ENCODE measurements at places on chromosomes 4 and X. TPM values are rescaled to one million over a fixed set of nuclear protein-coding genes. Genes with fewer than 3 reads are reported as not detected.

SULT1B1 gene
- 0.98 TPM for total RNA-seq

ZC4H2 gene
- total RNA-seq = 12.8 TPM

WDFY3 gene
- 173 TPM for total RNA-seq

RAB28 gene
- 14.8 TPM for total RNA-seq

ZCCHC18 gene
- 21.6 TPM for total RNA-seq

SLC10A4 gene
- total RNA-seq = 5.2 TPM

FGG gene
- total RNA-seq = not detected

PDGFRA gene
- total RNA-seq = 67.9 TPM

UGT2B15 gene
- total RNA-seq = not detected

MMRN1 gene
- 2.7 TPM for total RNA-seq

SLC38A5 gene
- 19.7 TPM for total RNA-seq

ACSL1 gene
- total RNA-seq = 34.7 TPM

MND1 gene
- total RNA-seq = 5.7 TPM
